ENCODE measurements at places on chromosomes 6 and 20.

DNA sequence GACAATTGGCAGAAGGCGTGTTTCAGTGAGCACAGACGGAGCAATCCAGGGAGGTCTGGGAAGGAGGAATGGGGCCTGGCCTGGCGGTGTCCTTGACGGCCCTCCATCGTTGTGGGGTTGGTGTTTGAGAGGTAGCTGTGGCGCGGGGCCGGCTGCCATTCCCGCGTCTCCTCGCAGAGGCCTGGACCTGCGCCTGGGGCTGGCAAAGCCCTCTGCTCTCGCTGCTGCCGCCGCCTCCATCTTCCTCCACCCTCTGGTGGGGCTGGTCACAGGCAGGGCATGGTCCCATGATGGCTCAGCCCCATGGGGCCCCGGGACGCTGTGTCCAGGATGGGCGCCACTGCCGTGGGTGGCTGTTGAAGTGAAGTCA lies 7.6 kb downstream of the OSBPL2 start:
- DNase-seq: no peak

DNA sequence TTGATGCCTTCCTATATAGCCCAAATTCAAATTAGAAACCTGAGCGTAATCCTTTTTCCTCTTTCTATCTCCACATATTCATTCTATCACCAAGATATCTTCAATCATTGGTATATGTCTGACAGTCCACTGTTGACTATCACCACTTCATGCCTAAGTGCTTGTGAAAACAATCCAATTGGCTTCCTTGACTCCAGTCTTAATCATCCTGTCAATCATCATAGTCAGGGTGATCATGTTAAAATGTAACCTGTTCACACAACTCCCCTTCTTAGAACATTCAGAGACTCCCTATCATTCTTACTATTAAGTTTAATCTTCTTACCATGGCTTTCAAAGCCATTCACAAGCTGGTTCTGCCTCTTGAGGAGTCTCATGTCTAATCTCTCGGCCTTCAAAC lies 616.7 kb downstream of the PHF3 start:
- no peak for DNase-seq

GRCh38 chr6:143061597-143062385 lies 1.1 kb downstream of the AIG1 start:
- DNase-seq: no peak

DNA sequence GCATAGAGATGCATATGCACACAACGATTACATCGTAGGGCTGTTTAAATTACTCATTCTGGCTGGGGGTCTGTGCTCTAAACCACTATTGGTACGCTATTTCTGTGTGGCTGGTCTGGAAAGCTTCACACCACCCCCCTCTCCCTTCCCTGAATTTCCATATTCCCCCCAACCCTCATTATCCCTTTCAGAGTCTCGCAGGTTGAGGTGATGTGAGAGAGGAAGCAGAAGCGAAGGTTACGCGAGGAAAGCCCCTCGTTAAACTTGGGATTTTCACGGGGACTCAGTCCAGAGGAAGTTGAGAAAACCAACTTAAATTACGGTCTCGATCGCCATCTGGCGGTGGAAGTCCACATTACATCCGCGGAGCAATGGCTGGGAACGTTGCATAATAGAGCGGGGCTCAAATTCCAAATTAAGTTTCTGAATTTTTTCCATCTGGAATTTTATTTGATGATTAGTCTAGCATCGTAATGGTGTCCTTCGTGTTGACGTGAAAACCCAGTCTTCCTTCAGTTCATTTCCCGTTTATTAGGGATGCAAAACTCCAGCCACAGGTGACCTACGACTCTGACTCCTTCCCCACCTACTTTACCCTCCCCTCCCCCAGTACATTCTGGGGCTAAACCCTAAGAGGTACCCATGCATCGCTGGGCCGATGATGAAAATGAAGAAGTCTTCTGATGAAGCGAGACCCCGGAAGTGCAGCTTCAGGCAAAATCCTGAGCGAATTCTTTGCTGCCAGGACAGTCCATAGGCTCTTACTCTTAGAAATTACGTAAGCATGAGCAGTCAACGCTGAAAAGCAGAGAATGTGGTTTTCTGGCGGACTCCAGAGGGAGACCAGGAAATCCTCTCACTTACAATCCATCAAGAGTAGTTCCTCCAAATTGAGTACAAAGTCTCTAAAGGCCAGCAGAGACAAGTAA lies 19.7 kb downstream of the HLA-DOB start:
- DNase-seq: peak; percentile 61

DNA sequence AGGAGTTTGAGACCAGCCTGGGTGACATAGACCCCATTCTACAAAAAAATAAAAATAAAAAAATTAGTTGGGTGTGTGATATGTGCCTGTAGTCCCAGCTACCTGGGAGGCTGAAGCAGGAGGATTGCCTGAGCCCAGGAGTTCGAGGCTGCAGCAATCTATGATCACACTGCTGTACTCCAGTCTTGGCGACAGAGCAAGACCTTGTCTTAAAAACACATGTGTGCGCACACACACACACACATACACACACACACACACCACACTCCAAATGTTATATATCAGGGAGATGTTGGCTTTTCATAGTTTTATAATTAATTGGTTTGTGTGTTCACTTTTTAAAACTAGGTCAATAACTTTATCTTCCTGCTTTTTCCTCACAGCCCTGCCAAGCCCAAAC lies 110.5 kb downstream of the RTN4IP1 start:
- DNase-seq: no peak

- DNase-seq: no peak
These were observed 1.1 kb upstream of the PBX2 start for GRCh38 chr6:32190911-32191677.

- DNase-seq: no peak
These were observed 724.5 kb upstream of the FLRT3 start for GRCh38 chr20:15061955-15062354.

- no peak for DNase-seq
These were observed 24.3 kb downstream of the SNX14 start for GRCh38 chr6:85569323-85569722.

DNA sequence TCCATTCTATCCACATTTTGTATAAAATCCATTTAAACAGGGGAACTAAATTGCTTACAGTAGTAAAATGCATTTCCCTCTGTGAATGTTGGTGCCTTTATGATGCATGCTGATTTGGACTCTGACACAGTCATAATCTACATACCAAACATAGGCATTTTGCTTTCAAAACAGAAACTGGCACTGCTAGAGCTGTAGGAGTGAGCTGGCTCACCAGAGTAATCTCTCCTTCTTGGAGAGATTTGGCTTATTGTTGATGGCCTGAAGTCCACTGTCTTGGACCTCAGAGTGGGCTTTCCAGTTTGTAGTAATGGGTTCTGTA lies 363.2 kb upstream of the FLRT3 start:
- no peak for DNase-seq

DNA sequence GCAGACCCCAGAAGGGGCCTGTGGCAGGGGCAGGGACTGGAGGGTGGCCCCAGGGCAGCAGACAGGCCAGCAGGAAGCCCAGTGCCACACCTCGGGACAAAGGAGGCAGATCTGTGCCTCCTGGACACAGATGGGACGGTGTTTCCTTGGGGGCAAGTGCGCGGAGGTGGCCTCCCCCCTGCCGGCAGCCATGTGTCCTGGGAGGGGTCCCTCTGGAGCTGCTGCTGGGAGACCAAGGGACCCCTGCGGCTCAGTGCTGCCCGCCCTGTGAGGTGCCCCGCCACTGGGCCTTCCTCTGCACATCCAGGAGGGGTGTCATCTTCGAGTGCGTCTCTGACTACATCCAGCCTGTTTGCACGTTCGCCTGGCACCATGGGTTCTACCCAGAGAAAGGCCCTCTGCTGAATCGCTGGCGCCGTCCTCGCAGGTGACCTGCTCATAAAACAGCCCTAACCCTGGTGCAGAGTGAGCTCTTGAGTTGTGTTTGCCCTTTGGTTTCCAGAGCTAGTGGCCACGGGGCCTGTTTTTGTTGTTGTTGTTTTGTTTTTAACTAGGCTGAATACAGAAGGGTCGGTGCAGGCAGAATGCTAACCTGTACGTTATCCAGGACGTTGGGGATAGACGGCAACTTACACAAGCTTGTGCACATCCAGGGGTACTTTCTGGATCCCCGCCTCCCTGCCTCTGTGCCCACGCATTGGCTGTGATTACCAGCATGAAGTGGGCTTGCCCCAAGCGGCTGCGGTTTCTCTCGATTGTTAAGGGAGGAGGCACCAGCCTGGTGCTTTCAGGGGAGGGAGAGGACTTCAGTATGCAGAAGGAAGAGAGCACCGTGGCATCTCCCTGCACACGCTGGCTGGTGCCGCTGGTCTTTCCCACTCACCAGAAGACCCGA lies 1.3 kb upstream of the KCNQ2 start:
- DNase-seq: no peak

- no peak for DNase-seq
These were observed 35.7 kb downstream of the RALY start for GRCh38 chr20:34029415-34029814.

DNA sequence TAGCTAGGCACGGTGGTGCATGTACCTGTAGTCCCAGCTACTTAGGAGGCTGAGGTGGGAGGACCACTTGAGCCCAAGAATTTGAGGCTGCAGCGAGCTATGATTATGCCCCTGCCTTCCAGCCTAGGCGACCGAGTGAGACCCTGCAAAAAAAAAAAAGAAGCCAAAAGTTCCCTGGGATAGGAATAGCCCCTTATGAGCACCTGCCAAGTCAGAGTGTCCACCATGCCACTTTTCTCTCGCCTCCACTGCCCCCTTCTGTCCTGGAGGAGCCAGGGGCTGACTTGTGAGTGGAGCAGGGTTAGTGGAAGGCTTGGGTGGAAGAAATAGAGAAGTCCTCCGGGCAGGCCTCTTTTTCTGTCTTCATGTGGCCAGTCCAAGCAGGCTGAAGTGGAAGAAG lies 12.1 kb upstream of the DDX27 start:
- no peak for DNase-seq

DNA sequence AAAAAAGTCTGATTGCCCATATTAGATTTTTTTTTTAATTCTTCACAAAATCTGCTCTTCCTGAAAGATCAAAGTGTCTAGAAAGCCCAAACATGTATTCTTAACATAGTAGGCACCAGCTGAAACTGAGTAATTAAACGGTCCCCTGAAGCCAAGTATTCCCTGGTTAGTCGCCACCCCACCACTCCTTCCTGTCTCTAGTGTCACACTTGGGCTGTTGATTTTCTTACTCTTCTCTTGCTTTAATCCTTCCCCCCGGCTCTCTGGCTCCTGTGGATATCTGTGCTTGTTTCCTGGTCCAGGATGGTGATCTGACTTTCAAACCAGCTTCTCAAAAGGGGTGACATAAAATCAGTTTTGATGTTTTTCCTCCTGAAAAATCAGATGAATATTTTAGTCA lies 162.9 kb downstream of the QKI start:
- DNase-seq: no peak

GRCh38 chr6:136654086-136654485 lies 103.9 kb upstream of the MAP7 start:
- no peak for DNase-seq

GRCh38 chr20:50353289-50353961 lies 156.8 kb upstream of the PTPN1 start:
- no peak for DNase-seq

DNA sequence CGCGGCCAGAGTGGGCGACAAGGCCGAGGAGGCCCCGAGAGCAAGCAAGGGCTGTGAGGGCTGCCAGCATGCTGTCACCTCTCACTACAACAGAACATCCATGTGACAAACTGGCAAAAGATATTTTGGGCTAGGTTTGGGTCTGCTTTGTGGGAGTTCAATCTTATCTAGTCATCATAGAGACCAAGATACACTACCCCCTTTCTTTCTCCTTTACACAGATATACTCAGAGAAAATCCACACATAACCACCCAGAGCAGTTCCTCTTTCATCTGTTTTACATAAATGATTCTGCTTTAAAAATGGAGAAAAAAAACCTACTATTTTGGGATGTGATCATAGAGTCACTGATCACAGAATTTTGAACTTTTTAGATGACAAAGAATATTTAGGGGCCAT lies 16.8 kb downstream of the SOX4 start:
- no peak for DNase-seq

- DNase-seq: no peak
These were observed 150.8 kb downstream of the OR2B2 start for GRCh38 chr6:27761391-27761790.

DNA sequence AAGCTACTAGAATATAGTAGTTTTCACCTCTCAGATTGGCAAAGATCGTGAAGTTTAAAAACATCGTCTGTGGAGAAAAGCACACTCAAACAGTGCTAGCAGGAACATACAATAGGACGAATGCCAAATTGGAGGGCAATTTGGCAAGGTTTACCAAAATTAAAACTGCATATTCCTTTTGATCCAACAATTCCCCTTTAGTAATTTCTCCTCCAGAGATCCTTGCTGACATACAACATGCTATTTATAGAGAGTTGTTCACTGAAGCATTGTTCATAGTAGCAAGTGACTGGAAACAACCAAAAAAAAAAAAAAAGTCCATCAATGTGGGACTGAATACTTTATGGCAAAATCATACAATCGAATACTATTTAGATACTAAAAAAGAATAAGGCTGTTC lies 202.2 kb downstream of the ATXN1 start:
- DNase-seq: no peak

DNA sequence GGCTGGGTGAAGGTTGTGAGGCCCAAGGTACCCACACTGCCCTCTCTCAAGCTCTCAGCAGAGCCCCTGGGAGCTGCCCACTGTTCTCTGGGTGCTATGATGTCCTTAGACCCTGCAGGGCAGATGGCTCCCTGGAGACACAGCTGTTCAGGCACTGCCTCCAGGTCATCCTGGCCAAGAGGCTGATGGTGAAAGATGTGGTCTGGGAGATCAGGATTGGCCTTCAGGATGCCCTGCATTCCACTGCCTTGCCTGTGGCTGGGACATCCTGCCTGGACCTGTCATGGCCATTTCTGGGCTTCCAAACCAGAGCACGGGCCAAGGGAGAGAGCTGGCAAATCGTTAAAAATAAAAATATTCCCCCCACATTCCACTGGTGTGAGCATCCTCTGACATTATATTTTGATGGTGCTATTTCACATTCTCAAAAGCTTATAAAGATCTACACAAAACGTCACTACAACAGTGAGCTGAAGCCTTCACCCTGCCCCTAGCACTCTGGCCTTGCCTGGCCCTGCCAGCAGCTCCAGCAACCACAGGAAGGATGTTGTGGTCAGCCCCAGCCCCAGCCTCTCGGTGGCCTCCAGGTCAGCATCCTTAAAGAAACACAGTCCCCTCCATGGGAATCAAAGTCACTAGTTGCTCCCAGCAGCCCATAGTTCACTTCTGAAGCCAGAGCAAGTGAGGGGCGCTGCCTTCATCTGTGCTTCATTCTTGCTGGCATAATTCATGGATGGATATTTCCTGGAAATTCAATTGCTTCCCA lies 13.5 kb upstream of the KCNK16 start:
- no peak for DNase-seq

DNA sequence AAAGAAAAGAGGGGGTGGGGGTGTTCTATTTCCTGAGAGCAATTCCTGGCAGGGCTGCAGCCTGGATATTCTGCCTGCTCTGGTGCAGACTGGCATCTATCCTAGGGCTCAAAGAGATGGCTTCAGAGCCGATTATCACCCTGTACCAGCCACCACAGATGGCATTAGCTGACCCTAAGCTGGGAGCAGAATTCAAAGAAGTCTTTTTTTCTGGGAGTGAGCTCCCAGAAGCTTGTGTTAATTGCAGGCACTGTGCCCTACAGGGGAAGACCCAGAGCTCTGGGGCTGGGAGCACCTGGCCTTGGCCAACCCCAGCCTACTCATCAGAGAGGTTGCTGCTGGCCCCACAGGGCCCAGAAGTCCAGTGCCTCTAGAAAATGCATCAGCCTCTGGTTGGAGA lies 85.9 kb downstream of the PXDC1 start:
- DNase-seq: no peak

- DNase-seq: no peak
These were observed 13.9 kb downstream of the CEP43 start for GRCh38 chr6:167013067-167013466.
